ENCODE measurements at places on chromosomes 12 and 14.

GRCh38 chr14:30994681-30995620 lies 30.5 kb upstream of the AP4S1 start:
- peak; percentile 50 for DNase-seq

DNA sequence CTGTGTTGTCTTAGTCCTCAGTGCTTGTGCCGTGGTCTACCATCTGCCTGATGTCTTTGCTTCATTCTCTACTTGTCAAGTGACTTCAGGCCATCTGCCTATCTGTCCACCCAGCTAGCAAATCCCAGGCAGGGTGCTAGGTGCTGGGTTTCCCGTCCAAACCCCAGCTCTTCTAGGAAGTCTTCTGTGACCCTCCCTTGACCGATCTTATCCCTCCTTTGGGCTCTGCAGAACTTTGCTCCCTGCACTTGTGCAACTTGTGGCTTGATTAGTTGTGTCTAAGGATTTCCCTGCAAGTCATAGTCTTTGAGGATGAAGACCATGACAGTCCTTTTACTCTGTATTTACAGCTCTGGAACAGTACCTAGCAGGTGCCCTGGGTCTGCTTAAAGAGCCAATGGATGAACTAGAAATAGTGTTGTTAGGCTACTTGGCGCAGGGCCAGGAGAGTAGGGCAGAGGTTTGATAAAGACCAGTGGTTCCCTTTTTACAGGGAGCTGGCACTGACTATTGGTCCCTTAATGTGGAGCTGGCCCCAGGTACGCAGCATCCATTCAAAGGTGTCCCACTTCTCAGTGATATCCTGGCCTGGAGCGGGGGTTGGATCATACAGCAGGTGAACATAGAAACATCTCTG lies 60.1 kb downstream of the ADCK1 start:
- no peak for DNase-seq

DNA sequence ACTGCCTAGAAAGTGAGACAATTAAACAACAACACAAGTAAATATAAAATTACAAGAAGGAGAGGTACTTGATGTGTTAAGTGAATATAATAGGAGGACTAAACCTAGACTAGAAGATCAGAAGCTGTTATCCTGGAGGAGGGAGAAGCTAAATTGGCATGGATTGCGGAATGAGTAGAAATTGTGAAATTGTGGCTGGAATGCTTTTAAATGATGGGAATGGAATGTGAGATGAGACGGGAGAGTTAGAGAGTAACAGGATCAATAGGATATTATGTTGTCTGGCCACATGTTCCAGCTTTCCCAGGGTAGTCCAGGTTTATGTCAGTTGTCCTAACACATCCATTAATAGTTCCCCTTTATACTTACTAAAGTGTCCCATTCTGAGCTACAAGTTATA lies 44.0 kb upstream of the CPNE8 start:
- no peak for DNase-seq

GRCh38 chr14:91545946-91546716 lies 36.0 kb upstream of the PPP4R3A start:
- DNase-seq: no peak

GRCh38 chr12:116861320-116861719 lies 19.9 kb downstream of the HRK start:
- DNase-seq: peak; percentile 34

GRCh38 chr14:85387181-85387580 lies 142.8 kb upstream of the FLRT2 start:
- no peak for DNase-seq

DNA sequence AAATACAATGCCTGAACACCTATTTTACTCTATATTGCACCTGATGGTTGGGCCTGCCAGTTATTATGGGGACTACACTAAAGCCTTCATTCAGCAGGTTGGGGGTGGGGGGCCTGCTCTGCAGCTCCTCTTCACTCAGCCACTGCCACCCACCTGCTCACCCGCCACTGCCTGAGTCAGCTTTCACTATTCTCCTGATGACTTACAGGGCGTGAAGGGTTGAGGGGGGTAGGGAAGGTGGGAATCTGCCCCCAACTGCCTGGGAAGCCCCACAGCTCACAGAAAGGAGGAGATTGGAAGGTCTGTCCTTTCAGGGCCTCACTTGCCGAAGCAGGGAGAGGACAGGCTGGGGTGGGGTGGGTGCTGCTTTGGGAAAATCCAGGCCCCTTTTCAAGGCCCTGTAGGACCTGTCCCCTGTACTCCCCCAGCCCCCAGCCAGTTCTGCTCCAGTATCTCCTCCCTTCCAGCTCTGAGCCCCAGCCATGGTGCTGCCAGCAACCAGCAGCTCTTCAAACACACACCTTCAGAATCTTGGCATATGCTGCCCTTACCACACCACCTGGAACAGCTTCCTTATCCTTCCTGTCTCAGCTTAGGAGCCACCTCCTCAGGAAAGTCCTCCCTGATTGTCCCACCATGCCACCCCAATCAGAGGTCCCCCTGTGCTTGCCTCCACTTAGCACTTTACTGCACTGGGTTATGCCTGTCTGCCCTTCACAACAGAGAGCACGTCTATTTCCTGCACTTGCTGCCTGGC lies 33.1 kb downstream of the IRF2BPL start:
- DNase-seq: no peak

GRCh38 chr14:104858811-104859426 lies 6.1 kb upstream of the CEP170B start:
- DNase-seq: no peak

- DNase-seq: no peak
These were observed 10.0 kb upstream of the KRT82 start for GRCh38 chr12:52415870-52416750.

DNA sequence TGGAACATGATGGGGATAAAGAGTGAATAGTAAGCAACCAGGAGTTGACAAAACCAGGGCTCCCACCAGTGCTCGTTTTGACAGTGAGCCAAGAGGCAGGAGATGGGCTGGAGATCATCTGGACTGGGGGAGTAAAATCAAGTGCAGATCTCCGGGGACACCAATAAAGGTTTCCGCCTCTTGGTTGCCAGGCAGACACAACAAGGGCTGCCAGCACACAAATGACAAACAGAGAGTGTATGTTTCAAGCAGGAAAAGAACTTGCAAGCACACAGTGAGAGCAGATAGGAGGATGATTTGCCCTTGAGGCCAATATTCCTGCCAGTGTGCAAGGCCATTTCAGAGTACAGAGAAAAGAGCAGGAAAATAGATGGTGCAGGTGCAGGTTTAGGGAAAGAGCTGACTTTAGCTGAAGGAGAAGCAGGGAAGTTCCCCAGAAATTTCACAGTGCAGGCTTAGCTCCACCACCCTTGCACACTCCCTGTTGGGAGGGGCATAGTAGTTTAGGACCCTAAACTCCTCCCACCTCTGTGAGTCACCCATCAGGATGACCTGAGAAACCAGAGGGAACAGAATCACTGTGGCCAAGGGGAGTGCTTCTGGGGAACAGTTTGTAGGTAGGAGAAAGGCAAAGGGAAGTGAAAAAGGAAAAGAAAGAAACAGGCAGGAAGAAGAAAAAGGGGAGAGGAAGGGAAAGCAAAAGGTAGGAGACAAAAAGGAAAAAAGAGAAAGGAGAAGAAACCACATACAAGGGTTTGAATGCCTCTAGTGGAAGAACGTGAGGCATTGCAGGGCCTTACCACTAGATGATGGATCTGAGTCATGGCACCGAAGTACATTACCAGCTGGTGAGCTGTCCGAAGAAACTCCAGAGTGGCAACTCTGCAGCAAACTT lies 404.4 kb downstream of the SLC6A15 start:
- no peak for DNase-seq

DNA sequence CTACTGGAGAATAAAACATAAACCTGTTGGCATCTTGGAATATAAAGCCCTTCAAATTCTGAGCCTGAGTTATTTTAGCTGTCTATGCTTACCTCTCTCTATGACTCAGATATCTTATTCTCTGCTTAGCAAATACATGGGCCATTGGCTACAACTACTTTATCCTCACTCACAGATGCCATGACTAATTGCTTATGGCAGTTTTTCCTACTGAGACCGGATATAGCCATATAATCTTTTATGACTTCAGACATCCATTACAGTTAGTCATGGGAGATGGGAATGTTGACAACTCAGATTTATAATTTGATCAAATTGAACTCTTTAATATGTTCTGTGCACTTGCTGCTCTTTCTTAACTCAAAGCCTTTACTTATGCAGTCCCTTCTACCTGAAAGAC lies 502.4 kb upstream of the ATP2B1 start:
- no peak for DNase-seq

- DNase-seq: no peak
These were observed 13.8 kb upstream of the EEA1 start for GRCh38 chr12:92942905-92943304.

DNA sequence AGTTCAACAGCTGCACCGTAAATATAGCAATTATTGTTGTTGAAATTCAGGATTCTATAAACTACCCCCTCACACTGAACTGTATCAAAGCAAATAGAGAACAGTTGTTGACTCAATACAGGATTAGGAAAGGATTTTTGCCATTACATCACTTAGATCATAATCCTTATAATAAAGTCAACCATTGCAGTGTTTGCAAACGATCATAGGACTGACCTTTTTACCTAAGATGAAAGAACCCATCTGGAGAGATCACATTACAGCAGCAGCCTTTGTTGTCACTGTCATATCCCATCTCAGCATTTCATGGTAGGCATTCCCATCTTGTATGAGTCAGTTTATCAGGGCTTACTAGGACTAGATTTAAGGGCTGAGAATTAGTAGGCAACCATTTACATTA lies 96.1 kb downstream of the IPO8 start:
- DNase-seq: no peak

DNA sequence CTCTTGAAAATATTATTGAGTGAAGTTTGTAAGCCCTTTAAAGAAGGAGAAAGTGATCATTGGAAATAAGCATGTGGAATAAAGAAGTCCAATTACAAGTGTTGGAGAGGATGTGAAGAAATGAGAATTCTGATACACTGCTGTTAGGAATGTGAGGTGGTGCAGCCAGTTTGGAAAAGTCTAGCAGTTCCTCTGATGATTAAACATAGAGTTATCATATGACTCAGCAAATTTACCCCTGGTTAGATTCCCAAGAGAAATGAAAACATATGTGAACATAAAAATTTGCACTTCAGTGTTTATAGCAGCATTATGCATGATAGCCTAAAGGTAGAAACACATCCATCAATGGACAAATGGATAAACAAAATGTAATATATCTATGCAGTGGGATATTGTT lies 319.9 kb downstream of the AEBP2 start:
- DNase-seq: no peak

DNA sequence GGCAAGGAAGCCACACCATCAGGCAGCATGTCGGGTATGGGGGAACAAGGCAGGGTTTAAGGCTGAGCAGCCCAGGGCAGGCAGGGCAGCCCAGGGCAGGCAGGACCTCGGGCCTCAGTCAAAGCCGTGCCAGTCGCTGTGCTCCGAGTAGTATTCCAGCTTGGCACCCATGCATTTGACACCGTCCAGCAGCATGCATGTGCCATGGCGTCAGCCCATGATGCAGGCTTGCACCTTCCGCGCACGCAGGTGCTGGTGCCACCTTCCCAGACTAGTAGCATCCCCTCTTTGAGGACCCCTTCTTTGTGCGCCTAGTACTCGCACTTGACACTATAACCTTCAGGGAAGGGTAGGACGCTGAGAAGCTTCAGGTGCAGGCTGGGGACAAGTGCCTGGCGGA lies 11.6 kb upstream of the ADCY6 start:
- DNase-seq: no peak

GRCh38 chr12:91119089-91119488 lies 7.8 kb upstream of the LUM start:
- DNase-seq: no peak

DNA sequence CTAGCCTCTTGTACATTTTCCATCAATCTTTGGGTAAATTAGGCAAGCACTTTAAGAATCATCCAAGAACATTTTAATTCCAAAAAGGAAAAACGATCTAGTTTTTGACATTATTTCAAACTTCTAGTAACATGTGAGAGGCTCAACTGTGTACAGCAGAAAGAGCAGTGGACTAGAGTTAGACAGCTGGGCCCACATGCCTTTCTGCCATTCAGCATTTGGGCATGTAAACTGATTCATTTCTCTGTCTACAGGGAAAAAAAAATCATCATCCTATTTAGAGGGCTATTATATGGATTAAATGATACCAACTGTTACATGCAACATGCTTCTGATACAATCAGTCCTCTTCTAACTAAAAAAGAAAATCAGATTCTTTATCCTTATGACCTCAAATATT lies 17.7 kb downstream of the ATP2B1 start:
- DNase-seq: no peak

DNA sequence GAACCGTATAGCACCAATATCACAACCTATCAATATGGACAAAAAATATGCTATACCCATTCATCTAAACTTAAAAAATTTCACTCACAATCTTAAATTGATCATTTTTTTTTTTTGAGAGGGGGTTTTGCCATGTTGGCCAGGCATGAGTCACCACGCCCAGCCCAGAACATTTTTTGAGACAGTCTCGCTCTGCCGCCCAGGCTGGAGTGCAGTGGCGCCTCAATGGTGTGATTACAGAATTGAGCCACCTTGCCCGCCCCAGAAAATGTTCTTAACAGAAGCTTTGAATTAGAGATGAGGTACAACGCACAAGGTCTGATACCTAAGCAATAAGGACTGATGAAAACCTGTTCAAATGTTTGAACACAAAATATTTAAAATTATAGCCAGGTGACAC lies 15.8 kb upstream of the ATP5F1B start:
- no peak for DNase-seq

- no peak for DNase-seq
These were observed 45.3 kb upstream of the LRIG3 start for GRCh38 chr12:58965568-58965967.

GRCh38 chr12:19131025-19131444 lies 1.5 kb downstream of the PLEKHA5 start:
- DNase-seq: peak; percentile 3

DNA sequence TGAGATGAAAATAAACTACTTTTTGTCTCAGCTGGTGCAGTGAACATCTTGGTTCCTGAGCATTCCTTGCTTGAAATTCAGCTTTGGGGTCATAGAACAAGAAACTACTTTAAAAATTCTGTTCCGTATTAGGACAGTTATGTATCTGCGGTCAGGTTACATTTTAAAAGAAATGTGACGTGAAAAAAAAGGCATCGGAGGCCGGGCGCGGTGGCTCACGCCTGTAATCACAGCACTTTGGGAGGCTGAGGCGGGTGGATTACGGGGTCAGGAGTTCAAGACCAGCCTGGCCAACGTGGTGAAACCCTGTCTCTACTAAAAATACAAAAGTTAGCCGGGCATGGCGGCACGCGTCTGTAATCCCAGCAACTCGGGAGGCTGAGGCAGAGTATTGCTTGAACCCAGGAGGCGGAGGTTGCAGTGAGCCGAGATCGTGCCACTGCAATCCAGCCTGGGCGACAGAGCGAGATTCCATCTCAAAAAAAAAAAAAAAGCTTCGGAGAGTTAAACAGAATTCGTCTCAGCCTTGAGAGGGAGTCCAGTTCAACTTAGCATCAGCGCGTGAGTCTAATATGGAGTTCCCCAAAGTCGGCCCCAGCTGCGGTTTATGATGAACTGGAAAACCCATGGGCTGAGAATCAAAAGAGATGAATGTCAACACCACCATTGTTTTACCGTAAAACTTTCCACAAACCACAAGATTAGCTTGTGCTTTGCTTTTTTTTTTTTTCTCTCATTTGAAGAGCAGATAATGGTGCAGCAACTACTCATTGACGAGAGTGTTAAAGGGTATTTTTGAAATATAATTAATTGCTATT lies 2.1 kb upstream of the SLC2A13 start:
- DNase-seq: peak; percentile 32

- no peak for DNase-seq
These were observed 79.9 kb downstream of the HEATR5A start for GRCh38 chr14:31340297-31341063.
